Articular chondrocyte of knee joint (primary cell): ENCODE measurements at places on chromosomes 3 and 15. TPM values are rescaled to one million over a fixed set of nuclear protein-coding genes. Genes with fewer than 3 reads are reported as not detected.

Gene ADIPOQ
- total RNA-seq, result under 0.01 TPM in 1 of 2 replicates, not detected in the other

Gene CYP1A2
- total RNA-seq, result not detected in 2 replicates

Gene XIRP1
- not detected in 2 replicates for total RNA-seq

Gene HES1
- total RNA-seq, result 11.6 and 92.6 TPM in 2 replicates

Gene GRAMD2A
- total RNA-seq, result 0.54 and 1.0 TPM in 2 replicates
